T-helper 22 cell (primary cell): ENCODE measurements at places on chromosomes 1 and 21.

DNA sequence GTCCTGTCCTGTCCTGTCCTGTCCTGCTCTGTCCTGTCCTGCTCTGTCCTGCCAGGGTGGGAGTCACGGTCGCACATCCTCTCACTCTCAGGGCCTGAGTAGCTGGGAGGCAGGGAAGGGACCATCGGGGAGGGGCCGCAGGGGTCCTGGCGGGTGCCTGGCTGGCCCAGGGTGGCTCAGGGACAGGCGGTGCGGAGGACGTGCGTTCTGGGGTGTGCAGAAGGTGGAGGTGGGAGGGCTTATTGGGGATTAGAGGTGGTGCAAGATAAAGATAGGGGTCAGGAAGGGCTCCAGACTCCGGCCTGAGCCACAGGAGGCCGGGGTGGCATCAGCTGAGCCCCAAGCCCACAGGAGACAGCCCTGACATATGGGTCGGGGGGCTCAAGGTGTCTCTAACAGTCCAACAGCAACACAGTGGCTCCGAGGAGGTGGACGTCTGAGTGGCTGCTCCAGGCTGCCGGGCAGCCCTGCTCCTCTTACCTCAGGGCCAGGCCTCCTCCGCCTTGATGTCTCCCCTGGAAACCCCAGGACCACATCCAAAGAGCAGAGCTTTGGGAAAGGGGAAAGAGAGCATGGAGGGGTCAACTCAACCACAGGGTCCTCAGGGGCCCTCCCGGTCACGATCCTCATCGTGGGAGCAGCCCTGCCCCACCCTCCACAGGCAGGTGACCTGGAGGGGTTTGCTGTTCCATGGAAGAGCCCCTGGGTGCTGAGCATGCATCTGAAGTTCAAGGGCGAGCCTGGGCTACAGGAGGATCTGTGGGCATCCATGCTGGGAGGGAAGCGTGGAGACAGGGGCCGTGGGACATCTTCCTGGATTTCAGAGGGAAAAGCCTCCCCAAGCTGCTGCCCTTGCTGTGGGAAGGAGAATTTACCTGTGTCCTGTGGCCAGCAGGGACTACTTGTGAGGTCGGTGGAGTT lies 39.6 kb upstream of the ADARB1 start:
- DNase-seq = no peak

GRCh38 chr1:207647671-207648333 lies 2.9 kb downstream of the CR1L start:
- DNase-seq = no peak

- DNase-seq = no peak
Measured at GRCh38 chr1:81799939-81800694, 617 bp upstream of the ADGRL2 start.

DNA sequence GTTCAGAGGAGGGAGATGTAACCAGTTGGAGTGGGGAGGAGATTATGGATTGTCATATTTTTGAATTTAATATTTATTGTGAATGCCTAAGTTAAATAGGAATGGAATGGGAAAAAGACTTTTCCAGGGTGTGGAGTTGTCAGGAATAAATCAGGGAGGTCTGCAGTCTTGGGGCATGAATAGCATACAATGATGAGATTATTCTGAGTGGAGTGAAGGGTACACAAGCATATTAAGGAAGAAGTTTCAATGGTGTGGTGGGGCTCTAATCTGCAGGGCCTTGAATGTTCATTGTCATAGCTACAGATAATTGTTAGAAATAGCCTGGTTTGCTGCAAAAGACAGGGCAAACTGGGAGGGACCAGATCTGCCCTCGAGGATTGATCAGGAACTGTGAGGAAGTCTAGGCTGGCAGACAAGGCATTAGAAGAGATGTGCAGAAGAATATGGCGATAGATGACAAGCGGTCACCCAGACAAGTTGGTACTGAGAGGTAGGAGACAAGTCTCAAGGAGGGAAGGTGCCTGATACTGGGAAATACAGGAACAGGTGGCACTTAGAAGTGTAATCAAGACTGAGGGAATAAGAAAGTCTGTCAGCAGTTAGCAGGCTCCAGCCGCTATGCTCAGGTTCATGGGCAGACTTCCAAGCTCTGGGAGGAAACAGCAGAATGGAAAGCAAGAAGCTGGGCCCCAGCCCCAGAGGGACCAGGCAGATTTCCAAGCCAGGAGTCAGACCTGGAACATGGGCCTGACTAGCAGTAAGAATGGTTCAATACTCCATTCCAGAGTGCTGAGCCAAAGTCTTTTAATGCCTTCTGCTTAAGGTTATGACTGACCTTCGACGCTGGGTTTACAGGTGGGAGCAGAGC lies 20.9 kb upstream of the RGL1 start:
- DNase-seq = no peak

DNA sequence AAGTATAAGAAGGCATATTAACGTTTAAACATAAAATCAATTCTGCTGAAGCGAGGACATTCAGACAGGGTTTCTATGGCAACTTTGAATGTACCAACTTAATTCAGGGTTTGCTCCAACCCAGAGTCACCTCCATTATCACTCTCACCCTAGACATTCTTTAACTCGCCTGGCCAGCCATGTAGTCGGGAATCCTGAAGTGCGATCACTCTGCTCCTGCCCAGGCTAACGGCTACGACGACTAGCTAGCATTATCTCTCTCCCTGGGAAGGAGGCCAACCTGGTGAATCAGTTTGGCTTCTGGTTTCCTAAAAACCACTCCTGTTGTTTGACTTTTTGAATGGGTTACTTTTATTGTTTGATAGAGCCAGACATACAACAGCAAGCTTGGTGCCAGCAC lies 38.9 kb upstream of the ZBTB18 start:
- DNase-seq = no peak

DNA sequence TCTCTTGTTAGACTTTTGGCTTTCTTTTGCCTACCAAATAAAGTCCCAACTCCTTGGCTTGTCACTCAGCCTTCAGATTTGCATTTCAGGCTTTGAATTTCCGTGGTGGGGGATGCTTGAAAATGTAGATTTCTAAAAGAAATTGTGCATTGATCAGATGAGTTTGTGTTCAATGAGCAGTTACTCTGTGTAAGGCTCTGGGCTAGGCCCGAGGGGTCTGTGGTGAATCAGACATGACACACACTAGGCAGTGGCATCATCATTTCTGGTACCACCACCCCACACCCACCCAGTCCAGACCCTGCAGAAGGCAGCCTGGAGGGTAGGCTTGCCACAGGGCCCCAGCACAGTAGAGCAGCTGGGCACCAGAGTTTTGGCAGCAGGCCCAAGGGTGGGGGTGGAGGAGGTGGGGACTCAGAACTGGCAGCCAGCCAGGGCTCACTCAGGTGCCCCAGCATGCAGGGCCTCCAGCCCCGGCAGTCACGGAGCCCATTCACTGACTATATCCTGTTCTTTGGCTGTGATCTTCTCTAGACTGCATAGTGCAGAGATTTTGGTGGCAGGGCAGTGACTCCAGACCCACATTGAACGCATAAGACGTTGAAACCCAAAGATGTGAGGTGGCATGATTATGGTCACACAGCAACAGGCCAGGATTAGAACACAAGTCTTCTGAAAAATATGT lies 97.2 kb upstream of the ARTN start:
- DNase-seq = peak; percentile 4

DNA sequence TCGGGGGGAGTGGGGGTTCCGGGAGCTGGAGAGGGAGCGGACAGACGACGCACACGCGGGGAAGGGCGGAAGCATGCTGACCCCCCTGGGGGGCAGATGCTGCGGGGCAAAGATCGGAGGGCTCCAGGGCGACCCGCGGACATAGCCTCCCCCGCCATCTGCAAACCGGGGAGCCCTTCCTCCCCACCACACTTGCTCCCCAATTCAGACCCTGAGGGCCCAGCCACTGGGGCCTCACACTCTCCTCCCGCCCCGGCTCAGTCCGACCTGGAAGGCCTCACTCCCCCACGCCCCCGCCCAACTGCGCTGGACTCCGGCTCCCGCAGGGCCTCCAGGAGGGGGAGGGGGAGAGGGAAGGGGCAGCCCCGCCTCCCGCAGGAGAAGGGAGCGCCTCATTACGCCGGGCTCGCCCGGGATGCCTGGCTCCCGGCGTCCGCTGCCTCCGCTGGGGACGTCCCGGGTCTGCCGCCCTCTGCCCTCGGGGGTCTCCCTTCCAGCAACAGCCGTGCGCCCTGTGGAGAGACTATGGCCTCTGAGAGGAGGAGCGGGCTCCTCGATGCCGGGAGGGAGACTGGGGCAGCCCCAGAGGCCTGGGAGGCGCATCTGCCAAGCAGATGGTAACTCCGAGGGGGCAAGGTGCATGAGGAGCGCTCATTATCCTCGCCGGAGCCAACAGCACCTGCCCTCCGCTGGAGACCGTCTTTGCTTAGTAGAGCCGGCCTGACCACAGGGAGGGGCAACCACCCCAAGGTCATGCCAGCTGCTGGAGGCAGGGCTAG lies 636 bp upstream of the CAMK2N1 start:
- no peak for DNase-seq
